PC-9 (cell line): ENCODE measurements at places on chromosomes 13 and 19.

GRCh38 chr19:49890349-49891311, 6.1 kb downstream of the IL4I1 start:
- peak; percentile 69 for DNase-seq

GRCh38 chr13:25660996-25661395, 289.2 kb downstream of the ATP8A2 start:
- no peak for DNase-seq

- no peak for DNase-seq
Measured at GRCh38 chr19:4441994-4442818, 15.4 kb downstream of the UBXN6 start.

DNA sequence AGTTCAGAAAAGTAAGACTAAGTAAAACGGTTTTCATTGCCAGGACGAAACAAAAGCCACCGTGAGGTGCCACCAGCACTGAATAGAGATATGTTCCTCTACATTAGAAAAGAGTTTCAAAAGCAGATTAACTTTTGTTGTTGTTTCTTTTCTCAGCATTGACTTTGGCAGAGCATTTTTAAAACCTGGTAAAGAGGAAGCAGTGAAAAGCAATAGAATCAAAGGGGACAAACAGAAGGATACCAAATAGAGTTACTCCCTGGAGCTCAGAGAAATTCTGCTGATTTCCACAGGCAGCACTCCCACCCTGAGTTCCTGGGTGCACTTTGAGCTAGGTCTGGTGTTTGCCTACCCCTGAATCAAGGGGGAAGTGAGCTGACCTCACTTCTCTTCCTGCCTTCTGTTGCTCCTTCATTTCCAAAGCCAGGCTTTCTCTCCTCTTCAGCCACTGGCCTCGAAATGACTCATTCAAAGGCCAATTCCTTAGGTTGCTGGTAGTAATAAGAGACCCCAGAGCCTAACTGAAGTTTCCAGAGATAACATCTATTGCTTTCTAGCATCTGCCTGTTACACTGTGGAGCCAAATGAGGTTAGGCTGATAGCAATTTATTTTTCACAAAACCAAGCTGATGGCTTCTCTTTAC, 11.3 kb upstream of the ERICH6B start:
- no peak for DNase-seq

GRCh38 chr13:29548722-29549121, 46.8 kb downstream of the SLC7A1 start:
- DNase-seq, result no peak

DNA sequence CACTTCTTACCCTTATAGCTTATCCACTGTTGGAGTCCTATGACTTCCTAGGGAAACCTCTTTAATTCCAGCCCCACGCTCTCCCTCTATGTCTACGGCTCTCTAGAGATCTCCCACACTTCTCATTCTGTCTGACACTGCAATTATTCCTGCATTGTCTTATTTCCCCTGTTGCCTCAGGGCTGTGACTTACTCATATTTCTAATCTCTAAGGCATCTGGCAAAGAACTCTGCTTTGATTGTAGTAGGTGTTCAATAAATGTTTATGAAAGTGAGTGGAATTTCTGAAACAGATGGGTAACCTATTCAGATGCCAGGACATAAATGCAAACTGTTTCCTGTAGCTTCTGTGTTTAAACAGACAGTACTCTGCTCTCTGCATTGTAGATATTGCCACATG, 102.4 kb upstream of the SERTM1 start:
- no peak for DNase-seq

GRCh38 chr19:31430381-31430780, 81.1 kb upstream of the TSHZ3 start:
- DNase-seq, result no peak

DNA sequence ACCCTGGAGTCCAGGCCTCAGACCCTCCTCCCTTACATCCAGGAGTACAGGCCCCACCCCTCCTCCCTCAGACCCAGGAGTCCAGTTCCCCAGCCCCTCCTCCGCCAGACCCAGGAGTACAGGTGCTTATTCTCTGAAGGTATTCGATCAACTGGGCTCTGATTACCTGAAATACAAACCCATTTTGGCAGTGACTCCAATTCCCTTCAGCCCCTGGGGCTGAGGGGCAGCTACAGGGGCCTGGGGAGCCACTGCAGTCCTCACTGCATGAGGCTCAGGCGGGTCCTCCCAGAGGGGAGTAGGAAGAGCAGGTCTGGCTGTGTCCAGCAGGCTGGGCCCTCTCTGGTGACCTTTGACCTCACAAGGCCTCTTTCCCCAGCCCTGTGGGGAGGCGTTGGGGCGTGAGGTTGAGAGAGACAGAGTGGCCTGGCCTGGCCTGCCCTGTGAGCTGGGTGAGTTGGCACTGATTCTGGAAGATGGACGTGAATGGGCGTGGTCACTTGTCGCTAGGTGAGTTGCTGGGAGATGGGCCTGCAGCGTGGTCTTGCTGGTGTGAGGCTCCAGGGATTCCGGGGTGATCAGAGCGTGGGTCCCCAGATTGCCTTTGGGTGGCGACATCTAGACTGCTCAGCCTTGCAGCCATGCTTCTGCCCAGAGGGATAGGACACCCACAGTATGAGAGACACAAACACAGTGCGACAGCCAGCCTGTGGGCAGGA, 3.1 kb downstream of the BCAT2 start:
- DNase-seq, result no peak

DNA sequence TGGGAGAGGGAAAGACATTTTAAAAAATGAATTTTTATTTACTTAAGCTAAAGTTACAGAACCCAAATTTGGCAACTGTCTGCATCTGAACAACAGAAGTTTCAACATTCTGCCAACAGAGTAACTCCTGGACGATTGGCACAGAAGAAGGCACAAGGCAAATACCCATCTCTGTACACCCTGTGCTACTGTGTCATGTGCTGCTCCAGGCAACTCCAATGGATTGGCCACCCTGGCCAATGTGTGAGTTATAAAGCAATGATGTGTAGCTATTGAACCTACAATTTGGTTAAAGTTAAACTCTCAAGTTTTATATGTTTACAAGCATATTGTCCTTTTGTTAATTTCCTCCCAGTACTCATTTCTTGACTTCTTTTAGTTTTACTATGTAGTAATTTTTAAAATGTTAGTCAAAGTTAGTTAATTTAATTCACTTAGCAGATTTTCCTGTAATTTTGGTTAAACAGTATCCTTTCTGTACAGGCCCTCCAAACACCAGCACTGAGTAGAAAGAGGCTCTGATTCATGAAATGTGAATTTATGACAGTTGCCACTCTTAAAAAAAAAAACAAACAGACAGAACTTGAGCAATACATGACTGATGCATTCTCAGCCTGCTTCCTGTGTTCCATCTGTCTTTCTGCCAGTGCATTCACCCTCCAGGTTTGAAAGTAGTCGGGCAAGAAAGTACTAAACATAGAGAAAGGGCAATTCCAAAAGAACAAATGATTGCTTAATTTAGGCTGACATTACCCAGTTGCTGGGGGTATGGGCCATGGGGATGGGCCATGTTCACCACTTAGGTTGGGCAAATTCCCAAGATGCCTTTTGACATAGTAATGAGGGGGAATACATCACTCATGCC, 5.9 kb downstream of the STARD13 start:
- DNase-seq, result peak; percentile 96

DNA sequence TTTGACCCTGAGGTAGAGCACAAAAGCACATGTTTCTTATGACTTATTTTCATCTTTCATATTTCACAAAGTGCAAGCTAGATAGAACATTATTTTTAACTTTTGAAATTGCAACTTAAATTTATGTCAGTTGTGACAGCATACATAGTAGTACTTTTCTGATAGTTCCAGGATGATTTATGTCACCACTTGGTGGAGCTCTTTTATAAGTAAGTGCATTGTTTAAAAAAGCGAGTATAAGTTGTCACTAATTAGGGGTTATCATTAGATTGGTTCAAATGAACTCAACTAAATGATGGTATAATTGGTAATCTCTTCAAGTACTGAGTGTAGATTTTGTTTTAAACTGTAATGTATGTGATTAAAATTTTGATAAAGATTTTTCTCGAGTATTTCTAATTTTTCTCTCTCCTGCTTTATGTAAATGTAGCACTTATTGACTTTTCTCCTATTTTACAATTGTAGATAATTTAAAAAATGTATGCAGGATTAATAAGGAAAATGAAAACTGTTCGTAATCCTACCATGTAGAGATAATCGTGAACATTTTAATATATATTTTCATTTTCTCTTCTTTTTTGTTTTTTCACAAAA, 31.1 kb downstream of the RB1 start:
- no peak for DNase-seq

DNA sequence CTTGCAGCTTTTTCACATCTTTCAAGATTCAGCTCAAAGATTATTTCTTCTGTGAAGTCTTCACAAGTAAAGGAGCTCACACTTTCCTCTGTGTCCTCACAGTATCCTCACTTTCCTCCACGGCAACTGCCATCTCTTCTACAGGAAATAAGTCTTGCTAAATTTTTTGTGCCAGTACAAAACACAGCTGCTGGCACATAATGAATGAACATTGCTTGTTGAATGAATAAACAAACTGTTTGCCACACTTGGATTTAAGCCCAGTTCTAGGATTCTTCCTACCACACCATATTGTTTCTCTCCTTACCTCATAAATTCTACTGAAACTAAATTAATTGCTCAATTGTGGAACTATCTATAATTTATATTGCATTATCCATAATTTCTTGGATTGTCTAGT, 59.5 kb downstream of the RAP2A start:
- no peak for DNase-seq

- no peak for DNase-seq
Measured at GRCh38 chr13:106337096-106337850, 198.2 kb downstream of the EFNB2 start.

GRCh38 chr13:39405596-39406205, 197.3 kb downstream of the LHFPL6 start:
- DNase-seq, result no peak
